ENCODE measurements at places on chromosomes 11 and 22.

GRCh38 chr11:89163686-89164085 lies 14.0 kb upstream of the TYR start:
- DNase-seq = no peak

DNA sequence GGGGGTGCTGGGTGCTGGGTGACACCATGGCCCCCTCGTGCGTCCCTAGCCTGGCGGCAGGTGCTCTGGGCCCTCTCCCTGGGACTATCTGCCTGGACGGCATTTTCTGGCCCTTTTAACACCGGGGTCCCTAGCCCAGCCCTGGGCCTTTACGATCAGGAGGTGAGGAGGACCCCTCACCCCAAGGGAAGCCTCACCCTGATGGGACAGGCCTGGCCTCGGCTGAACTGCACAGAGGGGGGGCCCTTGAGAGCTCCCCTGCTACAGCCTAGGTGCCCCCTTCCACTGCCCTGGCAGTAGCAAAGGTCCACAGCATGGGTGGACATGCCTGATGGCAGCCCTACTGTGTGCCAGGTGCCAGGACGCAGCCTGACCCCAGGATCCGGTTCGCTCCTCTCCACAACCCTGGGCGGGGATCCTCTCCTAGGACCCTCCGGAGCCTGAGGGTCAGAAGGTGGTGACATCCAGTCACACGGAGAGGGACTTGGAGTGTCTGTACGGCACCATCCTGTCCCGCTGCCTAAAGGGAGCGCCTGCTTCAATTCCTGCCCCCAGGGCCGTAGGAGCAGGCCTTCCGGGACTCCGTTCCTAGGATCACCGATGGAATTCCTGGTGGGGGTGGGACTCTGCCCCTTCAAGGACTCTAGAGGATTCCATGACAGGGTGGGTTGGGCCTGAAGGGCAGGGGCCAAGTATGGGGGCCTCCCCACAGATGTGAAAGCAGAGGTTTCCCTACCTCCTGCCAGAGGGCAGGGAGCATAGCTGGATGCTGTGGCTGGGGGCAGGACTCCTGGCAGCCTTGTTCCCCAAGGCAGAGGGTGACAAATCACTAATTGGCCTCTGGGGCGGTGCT lies 33.0 kb upstream of the TH start:
- DNase-seq = peak; percentile 13

DNA sequence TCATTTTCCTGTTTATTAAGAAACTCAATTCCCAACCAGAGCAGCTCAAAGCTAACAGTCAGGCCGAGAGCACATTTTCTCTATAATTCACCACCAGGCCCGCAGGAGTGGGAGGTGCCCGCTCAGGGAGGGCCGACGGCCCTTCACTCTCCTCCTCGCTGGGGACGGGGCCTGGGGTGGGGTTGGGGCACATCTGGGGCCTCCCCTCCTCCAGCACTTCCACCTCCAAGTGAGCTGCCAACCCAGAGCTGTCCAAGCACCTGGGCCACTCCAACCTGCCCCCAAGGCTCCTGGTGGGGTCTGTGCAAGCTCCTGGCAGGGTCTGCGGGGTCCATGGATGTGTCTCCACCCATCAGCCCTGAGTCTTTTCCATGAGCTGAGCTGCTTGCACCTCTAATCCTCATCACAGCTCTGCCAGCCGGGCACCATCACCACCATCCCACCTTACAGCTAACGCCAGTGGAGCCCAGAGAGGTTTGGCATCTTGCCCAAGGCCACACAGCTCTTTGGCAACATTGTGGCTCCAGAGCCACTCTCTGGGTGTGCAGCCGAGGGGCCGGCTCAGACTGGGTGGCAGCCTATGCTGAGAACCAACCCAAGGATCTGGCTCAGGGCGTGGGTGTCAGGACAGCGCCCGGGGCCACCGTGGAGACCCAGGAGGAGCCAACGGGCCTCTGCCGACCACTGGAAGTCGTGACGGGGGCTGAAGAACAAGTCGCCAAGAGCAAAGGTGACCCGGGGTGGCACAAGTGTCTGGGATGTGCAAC lies 193.5 kb downstream of the BRD1 start:
- DNase-seq = no peak

GRCh38 chr22:19995611-19996339 lies 20.8 kb downstream of the ARVCF start:
- no peak for DNase-seq

- no peak for DNase-seq
Measured at GRCh38 chr11:31720225-31720624, 90.9 kb downstream of the PAX6 start.

DNA sequence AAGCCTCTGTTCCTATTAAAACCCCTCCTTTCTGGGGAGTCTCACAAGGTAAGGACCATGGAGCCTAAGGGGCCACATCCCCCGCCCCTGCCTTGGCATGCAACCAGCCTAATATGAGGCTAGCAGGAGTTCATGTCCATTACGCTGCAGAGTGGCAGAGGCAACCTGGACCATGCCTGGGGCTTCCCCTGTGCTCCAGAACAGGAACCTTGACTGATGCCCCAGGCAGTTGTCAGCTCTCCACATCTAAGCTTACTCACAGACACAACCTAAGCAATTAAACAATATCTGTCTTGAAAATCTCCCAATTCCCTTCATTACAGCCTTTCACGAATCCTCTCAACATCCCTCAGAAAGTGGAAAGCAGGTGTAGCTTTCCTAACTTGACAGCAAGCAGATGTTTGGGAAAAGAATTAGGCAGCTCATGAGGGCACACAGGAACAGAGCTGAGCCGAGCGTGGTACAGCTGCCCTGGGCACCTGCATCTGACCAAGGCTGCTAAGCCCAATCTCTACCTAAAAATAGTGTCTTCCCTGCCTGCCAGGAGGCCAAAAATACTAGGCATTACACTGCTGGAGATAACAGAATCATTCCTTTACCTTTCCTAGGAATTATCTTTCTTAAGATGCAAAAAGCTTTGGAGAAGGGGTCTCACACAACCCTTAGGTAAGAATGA lies 20.8 kb downstream of the C11orf71 start:
- no peak for DNase-seq

- no peak for DNase-seq
Measured at GRCh38 chr11:100612766-100613165, 74.3 kb upstream of the ARHGAP42 start.

GRCh38 chr11:45354976-45355705 lies 69.0 kb upstream of the SYT13 start:
- peak; percentile 90 for DNase-seq

DNA sequence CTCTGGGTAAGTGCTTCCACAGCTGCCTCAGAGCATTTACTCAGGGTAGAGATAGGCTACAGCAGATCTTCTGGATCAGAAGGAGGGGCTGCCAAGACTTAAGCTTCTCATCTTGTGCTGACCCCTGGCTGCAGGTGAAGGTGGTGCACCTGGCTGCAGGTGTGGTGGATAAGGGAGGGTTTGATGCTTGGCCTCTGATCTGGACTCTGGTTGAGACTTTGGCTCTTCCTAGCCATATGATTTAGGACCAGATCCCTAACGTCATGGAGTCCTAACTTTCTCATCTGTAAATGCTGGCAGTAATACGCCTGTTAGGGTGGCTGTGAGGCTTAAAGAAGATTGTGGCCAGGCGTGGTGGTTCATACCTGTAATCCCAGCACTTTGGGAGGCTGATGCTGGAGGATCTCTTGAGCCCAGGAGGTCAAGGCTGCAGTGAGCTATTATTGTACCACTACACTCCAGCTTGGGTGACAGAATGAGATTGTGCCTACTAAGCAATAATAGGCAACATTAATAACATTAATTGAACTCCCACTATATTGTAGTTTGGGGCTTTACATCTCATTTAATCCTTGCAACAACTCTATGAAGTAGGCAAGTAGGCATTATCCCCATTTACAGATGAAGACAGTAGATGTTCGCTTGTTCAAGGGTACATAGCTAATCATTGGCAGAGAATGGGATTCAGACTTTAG lies 10.7 kb downstream of the DTX4 start:
- no peak for DNase-seq

DNA sequence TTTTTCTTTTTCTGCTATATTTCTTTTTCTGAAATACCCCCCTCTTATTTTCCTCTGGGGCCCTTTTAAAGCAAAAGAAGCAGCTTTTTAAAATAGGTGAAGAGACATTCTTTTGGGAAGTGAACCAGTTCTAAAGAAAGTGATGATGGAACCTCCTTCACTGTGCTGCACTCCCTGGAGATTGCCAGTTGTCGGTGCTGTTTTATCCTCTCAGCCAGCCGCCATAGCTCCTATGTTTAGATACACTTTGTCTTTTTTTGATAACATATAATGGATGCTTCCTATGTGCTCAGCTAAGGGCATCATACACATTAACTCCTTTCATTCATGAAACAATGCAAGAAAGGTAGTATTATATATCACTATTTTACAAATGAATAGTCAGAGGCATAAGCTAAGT lies 14.0 kb downstream of the CFAP300 start:
- no peak for DNase-seq

GRCh38 chr11:128825050-128825784 lies 41.9 kb downstream of the KCNJ1 start:
- no peak for DNase-seq

- no peak for DNase-seq
Measured at GRCh38 chr11:126840975-126841374, 159.6 kb downstream of the KIRREL3 start.

GRCh38 chr11:70437111-70437784 lies 38.9 kb downstream of the CTTN start:
- DNase-seq = no peak

DNA sequence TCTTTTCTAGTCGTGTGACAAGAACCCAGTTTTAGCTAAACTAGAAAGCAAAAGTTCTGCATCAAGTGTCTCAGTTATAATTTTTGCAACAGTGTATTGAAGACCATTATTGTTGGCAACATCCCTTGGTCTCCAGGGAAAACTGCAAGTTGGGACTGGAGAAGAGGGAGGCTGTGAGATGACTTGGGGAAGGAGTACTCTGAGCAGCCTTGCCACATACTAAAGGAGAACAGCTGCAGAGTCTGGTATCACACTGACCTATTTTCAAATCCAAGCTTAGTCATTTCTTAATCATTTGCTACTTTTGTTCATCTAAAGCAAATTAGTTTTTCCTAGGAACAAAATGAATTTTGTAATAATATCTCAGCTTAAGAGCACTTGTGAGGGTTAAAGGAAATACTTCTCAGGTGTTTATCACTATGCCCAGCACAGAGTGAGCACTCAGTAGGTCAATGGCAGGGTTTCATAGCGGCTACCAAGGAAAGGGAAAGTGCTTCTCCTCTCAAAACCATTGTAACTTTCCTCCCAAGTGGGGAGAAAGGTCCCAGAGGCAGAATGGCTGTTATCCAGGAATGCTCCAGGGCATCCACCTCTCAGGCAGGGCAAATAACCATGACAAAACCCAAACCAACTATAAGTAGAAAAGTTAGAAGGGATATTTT lies 247.1 kb downstream of the C11orf87 start:
- no peak for DNase-seq

- DNase-seq = no peak
Measured at GRCh38 chr22:46500201-46500600, 37.2 kb downstream of the CELSR1 start.

DNA sequence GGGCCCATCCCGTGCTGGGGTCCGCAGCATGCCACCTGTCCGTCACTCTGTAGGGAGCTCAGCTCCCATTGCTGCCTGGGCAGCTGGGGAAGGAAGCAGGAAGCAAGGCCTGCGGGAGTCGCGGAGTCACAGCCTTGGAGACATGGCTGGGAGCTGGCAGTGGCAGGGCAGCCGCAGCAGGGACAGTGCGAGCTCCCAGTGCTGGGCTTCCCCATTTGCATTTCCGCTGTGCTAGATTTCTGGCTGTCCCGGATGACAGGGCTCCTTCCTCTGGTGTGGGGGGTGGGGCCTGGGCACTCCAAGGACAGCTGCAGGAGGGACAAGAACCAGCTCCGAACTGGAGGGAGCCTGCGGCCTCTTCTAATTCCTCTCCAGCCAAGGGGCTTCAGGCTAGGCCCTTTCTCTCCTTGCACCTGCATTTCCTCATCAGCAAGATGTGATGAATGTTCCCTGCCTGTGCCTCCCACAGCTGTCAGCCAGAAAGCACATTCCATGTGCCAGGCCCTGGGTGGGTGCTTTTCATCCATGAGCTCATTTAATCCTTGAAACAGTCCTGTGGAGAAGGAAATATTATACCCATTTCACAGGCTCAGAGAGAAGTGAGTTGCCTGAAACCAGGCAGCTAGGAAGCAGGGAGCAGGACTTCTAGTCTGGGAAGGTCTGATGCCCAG lies 48.0 kb downstream of the MYO7A start:
- peak; percentile 60 for DNase-seq

DNA sequence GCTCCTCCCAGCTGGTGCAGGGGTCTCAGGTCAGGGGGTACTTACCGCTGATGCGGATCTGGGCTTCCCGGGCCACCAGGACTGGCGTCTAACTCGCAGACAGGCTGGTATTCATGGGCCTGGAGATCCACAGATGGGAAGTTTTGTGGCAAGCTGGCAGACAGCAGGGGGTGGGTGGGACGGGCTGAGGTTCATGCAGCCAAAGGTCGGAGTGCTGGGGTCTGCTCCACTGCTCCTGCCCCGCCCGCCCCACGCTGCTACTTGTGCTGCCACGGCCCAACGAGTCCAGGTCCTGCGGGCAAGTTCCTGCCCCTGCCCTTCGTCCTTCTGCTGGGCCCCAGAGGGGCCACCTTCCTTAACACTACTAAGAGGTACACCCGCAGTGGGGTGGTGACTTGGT lies 3.1 kb downstream of the ACY3 start:
- DNase-seq = no peak

GRCh38 chr11:78418584-78419211 lies 1.1 kb upstream of the GAB2 start:
- DNase-seq = no peak

- no peak for DNase-seq
Measured at GRCh38 chr11:61077936-61078335, 24.4 kb upstream of the CD5 start.

GRCh38 chr11:111585371-111585770 lies 16.9 kb upstream of the SIK2 start:
- DNase-seq = no peak

GRCh38 chr11:22221143-22221542 lies 28.3 kb downstream of the ANO5 start:
- no peak for DNase-seq

GRCh38 chr22:29442976-29443375 lies 4.6 kb downstream of the RFPL1 start:
- no peak for DNase-seq

- DNase-seq = no peak
Measured at GRCh38 chr11:28981381-28981780, 873.2 kb downstream of the METTL15 start.

GRCh38 chr11:109247071-109247470 lies 174.9 kb upstream of the C11orf87 start:
- DNase-seq = no peak

- no peak for DNase-seq
Measured at GRCh38 chr22:44807232-44807631, 54.9 kb downstream of the ARHGAP8 start.
